ENCODE measurements at places on chromosomes 5 and 9.

- no peak for DNase-seq
- no peak overlapping the region for H3K4me3 ChIP-seq
- no peak overlapping the region for H3K27ac ChIP-seq
- peaks cover 18% of the 10 kb centered on the region for H3K4me1 ChIP-seq
Measured at GRCh38 chr9:128550770-128551656, 1.4 kb upstream of the SPTAN1 start.

DNA sequence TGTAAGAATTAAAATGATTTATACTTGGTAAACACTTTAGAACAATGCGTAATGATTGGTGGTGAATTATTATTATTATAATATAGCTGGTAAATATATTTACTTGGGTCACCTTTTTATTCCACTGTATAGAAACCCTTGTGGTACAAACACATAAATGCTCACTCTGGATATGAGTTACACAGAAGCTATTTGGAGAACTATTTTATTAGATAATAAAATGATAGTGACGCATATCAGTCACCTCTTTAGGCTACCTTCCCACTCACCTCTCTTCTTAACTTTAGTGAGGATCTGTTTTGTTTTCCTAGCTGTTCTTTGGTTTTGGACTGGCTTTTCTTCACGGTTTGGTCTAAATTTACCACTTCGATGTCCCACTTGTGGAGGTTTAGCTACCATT, 537.8 kb upstream of the DAP start:
- H3K36me3 ChIP-seq: no peaks in the 10 kb centered on the region
- no peak overlapping the region for H3K4me3 ChIP-seq
- no peak for DNase-seq
- no peaks in the 10 kb centered on the region for H3K27me3 ChIP-seq
- no peaks in the 10 kb centered on the region for H3K4me1 ChIP-seq

DNA sequence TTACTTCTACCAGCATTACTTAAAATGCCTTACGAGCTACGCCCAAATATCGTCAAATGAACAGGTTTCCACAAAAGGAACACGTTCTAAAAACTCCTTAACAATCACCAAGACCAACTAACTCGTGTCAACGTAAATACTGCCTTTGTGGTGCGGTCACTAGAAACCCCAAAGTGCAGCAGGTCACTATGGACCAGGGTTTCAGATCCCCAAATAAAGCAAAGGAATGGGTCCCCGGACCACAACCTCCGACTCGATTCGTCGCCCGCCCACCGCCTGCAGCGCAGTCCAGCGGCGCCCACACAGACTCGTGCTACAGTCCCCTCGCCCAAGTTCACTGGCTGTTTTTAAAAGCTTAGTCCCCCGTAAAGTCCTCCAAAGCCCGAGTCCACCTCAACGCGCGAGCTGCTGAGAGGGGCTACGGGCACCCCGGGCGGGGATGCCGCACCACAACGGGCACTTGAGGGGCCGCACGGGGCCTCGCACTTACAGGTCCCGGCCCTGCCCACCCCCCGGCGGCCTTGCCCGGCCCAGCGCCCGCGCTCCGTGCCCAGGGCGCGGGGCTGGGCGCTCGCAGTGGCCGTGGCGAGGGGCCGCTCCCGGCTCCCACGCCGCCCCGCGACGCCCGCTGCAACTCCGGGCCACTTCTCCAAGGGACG, 1.1 kb downstream of the NFIB start:
- peaks cover 25% of the 10 kb centered on the region for H3K4me1 ChIP-seq
- peaks cover 76% of the 10 kb centered on the region for H3K27me3 ChIP-seq
- peak overlapping the region; percentile 82 for H3K4me3 ChIP-seq
- no peak for DNase-seq
- no peak overlapping the region for H3K27ac ChIP-seq

- no peak overlapping the region for H3K27ac ChIP-seq
- H3K4me3 ChIP-seq: no peak overlapping the region
- H3K27me3 ChIP-seq: no peaks in the 10 kb centered on the region
- no peaks in the 10 kb centered on the region for H3K4me1 ChIP-seq
- no peaks in the 10 kb centered on the region for H3K36me3 ChIP-seq
- DNase-seq: no peak
Measured at GRCh38 chr5:19902316-19902934, 85.6 kb downstream of the CDH18 start.

DNA sequence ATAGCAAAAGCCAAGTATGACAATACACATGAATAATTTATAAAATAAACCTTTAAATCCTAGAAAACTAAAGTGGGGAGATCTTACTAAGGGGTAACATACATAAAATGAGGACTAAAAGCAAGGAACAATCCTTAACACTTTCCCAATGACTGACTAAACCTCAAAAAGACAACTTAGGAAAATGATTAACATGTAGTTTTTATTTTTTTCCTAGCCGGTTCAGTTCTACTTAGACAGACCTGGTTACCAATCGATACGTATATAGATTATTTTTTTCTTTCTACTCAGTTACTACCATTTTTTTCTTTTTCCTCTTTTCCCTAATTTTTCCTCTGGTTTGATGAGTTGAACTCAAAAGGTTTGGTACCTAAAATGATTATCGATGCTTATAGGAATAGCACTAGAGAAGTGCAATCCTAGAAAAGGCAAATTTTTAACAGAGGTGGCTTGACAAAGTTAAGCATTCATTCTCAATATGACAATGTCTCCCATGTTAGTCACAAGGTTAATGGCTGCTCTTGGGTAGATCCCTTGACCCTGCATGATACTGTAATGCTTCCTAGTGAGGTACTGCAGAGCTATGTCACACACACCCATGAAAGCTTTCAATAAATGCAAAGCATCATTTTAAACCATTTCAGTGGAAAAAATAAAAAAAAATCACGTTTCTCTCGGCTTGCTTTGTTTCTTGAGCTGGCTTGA, 41.5 kb downstream of the FBXO4 start:
- no peak overlapping the region for H3K4me3 ChIP-seq
- no peak for DNase-seq

GRCh38 chr5:54610197-54610944, 92.8 kb downstream of the SNX18 start:
- peaks cover 3% of the 10 kb centered on the region for H3K36me3 ChIP-seq
- DNase-seq: peak; percentile 15
- H3K4me3 ChIP-seq: peak overlapping the region; percentile 76
- peaks cover 42% of the 10 kb centered on the region for H3K4me1 ChIP-seq
- H3K27me3 ChIP-seq: no peaks in the 10 kb centered on the region

DNA sequence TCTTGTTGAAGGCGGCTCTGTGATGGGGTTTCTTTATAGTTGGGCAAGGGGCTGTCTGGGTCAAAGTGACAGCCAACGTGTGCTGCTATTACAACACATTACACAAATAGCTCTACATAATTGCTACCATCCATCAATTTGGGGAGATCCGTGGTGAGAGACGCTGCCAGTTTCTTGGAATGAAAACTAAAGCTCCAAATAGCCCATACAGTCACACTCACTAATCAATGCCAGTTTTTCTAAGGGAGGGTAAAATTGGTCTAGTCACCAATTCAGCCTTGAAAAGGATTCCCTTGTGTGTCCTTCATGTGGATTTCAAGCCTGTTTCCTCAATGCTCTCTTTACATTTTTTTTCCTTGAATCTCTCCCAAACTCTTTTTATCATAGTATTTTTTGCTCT, 343.3 kb upstream of the KLF4 start:
- no peaks in the 10 kb centered on the region for H3K4me1 ChIP-seq
- H3K27ac ChIP-seq: no peak overlapping the region
- no peaks in the 10 kb centered on the region for H3K27me3 ChIP-seq
- no peak for DNase-seq
- no peaks in the 10 kb centered on the region for H3K36me3 ChIP-seq

DNA sequence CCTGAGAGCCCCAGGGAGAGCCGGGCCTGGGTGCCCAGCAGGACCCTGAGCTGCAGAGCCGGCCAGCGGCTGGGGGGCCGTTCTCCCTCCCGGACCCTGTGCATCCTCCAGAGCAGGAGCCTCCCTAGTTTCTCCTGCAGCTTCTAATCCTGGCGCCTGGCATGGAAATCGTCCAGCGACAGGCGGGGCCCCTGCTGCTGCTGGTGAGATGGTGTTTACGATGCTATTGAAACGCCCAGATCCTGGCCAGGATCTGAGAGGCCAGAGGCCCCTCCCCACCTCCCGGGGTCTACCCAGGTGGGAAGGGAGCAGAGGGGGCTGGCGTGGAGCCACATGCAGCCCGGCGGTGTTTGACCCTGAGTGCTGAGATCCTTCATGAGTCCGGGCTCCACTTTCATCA, 38.2 kb upstream of the CEP72 start:
- H3K4me3 ChIP-seq: no peak overlapping the region
- no peak for DNase-seq
- peaks cover 56% of the 10 kb centered on the region for H3K27me3 ChIP-seq
- no peak overlapping the region for H3K27ac ChIP-seq
- no peaks in the 10 kb centered on the region for H3K4me1 ChIP-seq
- H3K36me3 ChIP-seq: no peaks in the 10 kb centered on the region

GRCh38 chr5:36301858-36302603, at the start of gene RANBP3L:
TSS of gene RANBP3L (minus strand) at chr5:36301902. CDS start at chr5:36301416, 486 bp downstream.
- DNase-seq: no peak
- H3K27ac ChIP-seq: no peak within 1 kb of the TSS
- H3K36me3 ChIP-seq: peaks cover 1% of the 10 kb centered on the region
- H3K4me1 ChIP-seq: peaks cover 6% of the 10 kb centered on the region
- H3K4me3 ChIP-seq: no peak within 1 kb of the TSS
- H3K27me3 ChIP-seq: peaks cover 38% of the 10 kb centered on the region

- no peak overlapping the region for H3K4me3 ChIP-seq
- H3K36me3 ChIP-seq: peaks cover 9% of the 10 kb centered on the region
- peaks cover 22% of the 10 kb centered on the region for H3K4me1 ChIP-seq
- no peak overlapping the region for H3K27ac ChIP-seq
- DNase-seq: no peak
Measured at GRCh38 chr9:129145841-129146292, 32.2 kb downstream of the IER5L start.

DNA sequence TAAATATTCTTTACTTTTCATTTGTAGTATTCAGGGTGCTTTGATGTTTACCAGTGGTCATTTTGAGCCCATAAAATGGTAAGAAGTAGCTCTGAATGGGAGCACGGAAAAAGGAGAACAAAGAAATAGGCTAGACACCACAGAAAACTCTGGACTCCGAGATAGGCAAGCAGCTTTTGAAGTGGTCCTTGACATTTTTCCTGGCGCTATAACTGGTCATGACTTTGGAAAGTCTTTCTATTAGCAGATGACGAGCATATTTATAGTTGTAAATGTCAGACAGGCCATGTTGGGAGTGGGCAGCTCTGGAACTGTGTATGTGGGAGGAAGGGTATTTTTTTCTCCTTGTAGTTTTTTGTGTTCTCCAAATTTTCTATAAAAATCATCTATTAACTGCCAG, 126.1 kb upstream of the POC5 start:
- H3K36me3 ChIP-seq: no peaks in the 10 kb centered on the region
- H3K4me1 ChIP-seq: no peaks in the 10 kb centered on the region
- no peak overlapping the region for H3K27ac ChIP-seq

DNA sequence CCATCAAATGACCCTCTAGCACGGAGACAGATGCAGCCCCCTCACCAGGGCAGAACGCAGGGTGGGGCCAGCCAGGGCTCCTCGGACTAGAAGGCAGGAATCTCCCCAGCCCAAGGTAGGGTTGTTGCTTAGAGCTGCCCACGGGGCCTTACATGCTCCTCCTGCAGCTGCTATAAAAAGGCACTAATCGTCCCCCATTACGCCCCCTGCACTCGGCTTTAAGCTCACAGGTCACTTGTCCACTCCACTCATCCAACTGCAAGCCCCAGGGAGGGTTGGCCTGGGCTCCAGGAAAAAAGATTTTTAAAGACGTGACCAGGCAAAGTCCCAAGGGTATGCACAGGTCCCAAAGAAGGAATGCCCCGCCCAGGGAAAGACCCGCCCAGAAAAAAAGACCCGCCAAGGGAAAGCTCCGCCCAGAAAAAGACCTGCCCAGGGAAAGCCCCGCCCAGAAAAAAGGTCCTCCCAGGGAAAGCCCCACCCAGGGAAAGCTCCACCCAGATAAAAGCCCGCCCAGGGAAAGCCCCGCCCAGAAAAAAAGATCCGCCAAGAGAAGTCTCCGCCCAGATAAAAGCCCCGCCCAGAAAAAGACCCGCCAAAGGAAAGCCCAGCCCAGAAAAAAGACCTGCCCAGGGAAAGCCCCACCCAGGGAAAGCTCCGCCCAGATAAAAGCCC, 11.1 kb downstream of the GRIN1 start:
- no peak for DNase-seq
- peaks cover 4% of the 10 kb centered on the region for H3K36me3 ChIP-seq

DNA sequence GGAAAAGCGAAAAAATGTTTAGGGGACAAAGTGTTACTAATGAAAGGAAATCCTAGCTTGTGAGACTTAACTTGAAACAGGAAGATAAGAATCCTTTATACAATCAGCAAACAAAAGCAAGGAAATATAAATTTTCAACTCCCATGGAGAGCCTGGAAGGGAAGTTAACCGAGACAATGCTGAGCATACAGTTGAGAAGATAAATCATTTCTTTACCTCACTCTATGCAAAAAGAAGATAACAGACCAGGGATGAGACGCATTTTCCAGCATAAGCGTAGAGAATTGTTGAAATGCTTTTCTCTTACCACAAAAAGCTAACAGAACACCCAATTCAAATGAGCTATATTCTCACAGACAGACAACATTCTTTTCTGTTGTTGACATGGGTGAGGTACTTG, 309.6 kb downstream of the CWC27 start:
- H3K4me3 ChIP-seq: no peak overlapping the region
- no peaks in the 10 kb centered on the region for H3K27me3 ChIP-seq
- H3K36me3 ChIP-seq: no peaks in the 10 kb centered on the region
- no peaks in the 10 kb centered on the region for H3K4me1 ChIP-seq

DNA sequence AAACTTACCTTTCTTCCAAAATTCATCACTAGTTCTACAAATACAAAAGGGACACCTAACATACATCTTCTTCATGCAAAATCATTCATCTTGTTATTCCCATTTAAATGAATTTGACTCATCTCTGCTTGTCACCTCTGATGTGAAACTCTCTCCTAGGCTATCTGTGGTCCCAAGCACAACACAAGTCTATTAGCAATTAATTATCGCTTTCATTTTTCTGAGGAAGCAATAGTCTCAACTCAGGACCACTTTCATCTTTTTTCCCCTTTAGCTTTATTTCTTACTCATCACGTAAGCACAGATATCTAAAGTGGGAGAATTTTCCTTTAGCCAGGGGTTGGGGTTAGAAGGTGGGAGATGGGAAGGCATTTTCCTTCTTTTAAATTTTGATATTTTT, 131.9 kb downstream of the ST8SIA4 start:
- no peak overlapping the region for H3K27ac ChIP-seq
- no peaks in the 10 kb centered on the region for H3K27me3 ChIP-seq
- H3K4me3 ChIP-seq: no peak overlapping the region
- no peaks in the 10 kb centered on the region for H3K4me1 ChIP-seq

Measured in central memory CD8-positive, alpha-beta T cell (primary cell).